ENCODE measurements at places on chromosomes 7 and 10. TPM values are rescaled to one million over a fixed set of nuclear protein-coding genes. Genes with fewer than 3 reads are reported as not detected.

Gene EGFR
- 0.79 TPM for total RNA-seq

Gene EPHB6
- 76.2 TPM for total RNA-seq

Gene ASZ1
- not detected for total RNA-seq

Gene ELN
- total RNA-seq = 0.56 TPM

Gene BRAF
- total RNA-seq = 42.2 TPM

Gene TEX47
- not detected for total RNA-seq

Gene KCNH2
- total RNA-seq = 3.0 TPM

Gene CYP3A5
- total RNA-seq = 0.22 TPM

Gene LIPJ
- total RNA-seq = not detected

Gene NKX2-3
- total RNA-seq = not detected

GRCh38 chr7:151240536-151240935 lies 8.0 kb downstream of the SMARCD3 start:
- DNase-seq = no peak

GRCh38 chr7:132029369-132030085 lies 473.1 kb upstream of the PODXL start:
- DNase-seq = no peak

DNA sequence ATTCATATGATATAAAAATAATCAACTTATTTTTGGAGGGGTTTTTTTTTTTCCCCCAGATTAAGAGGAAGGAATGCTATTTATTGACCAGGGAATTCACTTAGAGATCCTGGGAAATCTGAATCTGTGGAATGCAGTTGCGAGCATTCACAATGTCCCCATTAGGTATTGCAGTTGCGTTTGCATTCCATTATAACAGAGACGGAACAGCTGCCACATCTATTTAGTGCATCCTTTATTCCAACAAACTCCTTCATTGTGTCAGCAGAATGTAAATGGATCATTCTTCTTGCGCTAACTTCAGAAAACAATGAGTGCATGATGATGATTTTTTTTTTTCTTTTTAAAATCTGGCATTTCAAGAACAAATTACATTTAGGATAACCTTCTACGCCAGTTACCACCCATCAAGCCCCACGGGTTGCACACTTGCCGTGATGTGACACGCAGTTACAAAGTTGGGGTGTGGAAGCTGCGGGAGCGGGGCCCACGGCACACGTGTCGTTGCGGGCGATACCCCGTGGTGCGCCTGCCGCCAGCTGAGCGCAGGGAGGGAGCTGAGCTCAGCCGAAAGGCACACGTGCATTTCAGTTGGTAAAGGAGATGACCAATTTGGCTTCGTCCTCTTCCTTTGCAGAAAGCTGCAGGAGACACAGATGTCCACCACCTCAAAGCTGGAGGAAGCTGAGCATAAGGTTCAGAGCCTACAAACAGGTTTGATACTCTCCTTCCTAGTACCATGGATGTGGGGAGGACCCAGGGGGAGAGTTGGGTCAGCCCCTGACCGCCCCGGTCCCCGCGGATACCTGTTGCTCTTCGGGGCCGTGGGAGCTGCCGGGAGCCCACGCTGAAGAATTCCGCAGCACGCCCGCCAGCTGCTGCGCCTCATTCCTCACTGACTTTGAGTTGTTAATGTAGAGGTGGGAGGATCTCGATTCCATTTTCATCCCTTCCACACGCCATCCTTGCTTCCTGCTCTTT lies 175.3 kb upstream of the SH2B2 start:
- DNase-seq = no peak

DNA sequence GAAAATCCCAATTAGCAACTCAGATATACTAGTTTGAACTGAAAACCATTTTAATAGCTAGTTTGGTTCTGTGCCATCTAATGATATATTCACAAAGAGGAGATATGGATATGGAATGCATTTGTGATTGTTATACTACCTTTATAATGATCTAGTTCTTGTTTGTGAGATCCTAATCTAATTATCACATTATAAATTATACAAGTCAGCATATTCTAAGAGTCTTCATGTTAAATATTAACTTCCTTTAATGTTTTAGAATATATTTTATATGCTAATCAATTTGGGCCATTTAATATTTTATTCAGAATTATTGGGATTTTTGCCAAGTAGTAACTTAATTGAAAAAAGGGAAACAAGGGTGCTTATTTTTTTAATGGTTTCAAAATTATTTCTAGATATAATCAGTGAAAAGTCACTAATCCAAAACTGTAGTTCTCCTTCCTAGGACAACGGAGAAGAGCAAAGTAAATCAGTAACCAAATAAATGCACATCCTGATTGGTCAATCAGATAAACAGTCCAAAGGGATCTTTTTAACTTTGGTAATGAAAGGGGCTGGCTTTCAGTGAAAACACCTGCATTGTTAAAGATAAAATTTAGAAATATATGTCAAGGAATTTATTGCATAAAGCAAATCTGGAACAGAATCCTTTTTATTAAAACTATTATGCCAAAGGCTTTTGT lies 173.9 kb upstream of the MEOX2 start:
- no peak for DNase-seq

- no peak for DNase-seq
Measured at GRCh38 chr7:45402480-45403218, 171.5 kb upstream of the ADCY1 start.

GRCh38 chr7:101453617-101454016 lies 90.9 kb downstream of the COL26A1 start:
- DNase-seq = no peak

DNA sequence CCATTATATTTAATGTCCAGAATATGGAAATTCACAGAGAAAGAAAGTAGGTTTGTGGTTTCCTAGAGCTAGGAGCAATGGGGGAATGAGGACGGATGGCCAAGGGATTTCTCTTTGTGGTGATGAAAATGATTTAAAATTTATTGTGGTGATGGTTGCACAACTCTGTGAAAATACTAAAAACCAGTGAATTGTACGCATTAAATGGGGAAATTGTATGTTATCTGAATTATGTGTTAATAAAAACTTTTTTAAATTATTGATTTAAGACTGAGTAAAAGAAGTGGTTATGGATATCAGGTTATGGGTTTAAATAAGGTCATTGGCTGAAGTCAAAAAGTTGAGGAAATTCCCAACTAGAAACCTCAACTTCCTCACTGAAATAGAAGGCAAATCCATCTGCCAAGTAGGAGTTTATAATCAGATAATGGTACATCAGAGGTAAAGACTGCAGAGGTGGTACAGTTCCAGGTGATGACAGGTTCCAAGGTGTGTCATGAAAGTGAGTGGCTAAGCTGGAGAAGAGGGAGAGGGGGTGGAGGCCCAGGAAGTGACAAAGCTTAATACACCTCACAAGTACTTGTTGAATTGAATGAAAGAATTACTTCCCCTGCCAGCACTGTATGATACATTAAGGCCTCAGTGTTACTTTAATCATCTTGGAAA lies 68.9 kb upstream of the CCDC71L start:
- DNase-seq = no peak

DNA sequence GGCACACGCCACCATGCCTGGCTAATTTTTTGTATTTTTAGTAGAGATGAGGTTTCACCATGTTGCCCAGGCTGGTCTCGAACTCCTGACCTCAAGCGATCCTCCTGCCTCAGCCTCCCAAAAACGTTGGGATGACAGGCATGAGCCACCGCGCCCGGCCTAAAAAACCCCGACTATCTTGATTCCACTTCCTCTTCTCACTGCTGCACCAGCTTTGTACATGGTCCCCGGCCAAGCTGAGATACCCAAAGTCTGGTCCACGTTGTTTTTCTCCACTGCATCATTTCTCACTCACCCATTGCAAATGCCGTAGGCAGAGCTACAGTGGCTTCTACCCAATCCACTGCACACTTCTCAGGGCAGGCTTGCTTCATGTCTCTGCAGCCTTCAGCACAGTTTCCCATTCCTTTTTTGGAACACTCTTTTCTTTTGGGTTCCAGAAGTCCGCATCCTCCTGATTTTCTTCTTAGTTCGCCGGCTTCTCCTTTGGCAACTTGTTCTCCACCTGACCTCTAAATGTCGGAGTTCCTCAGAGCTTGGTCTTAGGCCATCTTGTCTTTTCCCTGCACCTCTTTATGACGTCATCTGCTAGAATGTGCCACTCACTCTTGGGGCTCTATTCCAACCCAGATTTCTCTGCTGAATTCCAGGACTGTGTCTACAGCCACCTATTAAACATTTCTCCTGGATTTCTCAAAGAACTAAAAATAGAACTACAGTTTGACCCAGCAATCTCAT lies 6.0 kb upstream of the GNB2 start:
- DNase-seq = no peak

DNA sequence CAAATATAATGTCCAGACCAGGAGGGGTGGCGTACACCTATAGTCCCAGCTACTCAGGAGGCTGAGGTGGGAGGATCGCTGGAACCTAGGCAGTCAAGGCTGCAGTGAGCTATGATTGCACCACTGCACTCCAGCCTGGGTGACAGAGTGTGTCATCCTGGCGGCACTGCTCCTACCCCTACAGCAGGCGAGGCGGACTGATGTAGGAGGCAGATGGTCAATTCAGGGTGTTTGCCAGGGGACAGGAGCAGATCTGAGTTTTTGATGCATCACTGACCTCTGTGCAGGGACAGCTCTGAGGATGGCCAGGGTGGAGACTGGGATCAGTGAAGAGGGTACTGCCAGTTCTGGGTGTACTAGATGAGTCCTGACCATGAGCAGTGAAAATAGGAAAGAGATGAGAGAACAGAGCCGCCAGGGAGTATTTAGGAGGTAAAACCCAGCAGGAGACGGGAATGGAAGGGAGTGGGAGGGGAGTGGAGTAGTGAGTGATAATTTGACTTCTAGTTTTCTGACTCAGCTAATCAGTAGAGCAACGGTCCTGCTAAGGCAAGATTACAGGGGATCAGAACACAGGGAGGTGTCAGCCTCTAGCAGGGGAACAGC lies 75.3 kb downstream of the HIP1 start:
- no peak for DNase-seq

GRCh38 chr7:134394056-134394455 lies 64.8 kb downstream of the AKR1B1 start:
- DNase-seq = no peak

DNA sequence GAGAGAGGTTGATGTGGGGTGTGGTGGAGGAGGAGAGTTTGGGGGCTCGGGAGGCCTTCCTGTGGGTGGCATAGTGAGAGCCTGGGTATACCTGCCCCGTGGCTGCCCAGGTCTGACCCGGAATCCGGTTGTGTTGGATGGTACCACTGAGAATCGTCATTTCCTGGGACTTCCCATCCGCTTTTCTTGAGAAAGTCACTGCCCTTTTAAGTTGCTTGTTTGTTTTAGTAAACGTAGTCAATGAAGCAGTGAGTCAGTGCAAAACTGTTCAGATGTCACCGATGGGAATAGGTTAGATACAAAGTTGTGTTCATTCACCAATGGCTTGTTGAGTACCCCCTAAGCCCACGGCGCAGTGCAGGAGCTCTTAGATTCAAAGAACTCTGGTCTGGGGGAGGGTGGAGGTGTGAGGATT lies 285.8 kb downstream of the CAMK1D start:
- DNase-seq = no peak

DNA sequence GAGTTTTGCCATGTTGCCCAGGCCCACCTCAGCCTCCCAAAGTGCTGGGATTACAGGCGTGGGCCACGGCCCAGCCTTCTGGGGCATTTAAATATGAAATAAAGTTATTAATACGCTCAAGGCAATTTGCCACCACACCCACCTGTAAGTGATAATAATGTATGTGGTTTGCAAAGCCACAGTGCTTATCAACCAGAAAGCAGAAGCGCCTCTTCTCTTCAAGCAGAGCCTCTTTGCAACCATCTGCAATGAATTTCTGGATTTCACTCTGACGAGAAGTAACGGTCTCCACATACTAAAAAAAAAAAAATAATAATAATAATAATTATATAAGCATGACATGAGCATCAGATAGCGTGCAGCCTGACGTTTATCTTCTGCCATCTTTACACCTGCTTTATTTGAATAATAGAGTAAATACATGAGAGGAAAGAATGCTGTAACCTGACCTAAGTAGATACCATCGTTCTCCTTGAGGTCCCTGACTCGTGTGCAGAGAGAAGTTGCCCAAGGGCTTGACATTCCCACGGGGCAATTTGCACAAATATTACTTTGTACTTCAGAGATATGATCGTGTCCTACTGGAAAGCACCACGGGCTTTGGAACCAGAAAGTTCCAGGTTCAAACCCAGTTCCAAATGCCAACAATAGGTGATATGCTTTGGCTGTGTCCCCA lies 34.0 kb downstream of the BRI3 start:
- DNase-seq = no peak

GRCh38 chr7:80393786-80394185 lies 118.1 kb downstream of the GNAT3 start:
- no peak for DNase-seq

DNA sequence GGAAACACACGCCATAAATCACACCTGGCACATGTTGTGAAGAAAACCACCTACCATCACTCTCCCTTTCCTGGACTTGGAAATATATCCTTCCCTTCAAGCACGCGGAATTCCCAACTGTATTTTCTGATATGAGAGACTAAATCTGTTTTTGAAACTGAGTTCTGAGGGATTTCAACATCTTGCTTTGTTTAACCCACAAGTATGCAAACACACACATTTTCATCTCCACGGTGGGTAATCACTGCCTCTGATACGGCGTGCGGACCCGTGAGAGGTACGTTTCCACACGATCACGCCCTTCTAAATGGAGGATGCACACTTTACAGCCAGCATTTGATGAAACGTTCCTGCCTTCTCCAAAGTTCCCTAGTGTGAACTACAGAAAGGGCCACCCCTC lies 83.4 kb downstream of the ZRANB1 start:
- DNase-seq = no peak

DNA sequence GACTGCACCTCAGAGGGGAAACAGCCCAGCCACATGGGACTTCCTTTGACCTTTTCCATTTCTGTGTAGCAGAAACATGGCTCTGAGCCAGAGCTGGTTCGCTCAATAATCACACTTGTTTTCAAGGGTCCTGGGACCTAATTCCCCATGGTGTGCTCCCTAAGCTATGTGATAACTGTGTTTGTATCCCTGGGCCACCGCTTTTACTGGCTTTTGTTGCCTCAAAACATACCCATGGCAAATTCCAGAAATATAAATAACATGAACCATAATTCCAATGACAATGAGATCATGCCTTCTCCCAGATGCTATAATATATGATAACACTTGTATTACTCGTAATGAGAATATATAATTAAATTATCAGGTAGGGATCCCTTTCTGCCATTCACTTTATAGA lies 196.4 kb downstream of the GFRA1 start:
- no peak for DNase-seq

GRCh38 chr7:101634196-101634717 lies 5.2 kb upstream of the MYL10 start:
- DNase-seq = no peak

DNA sequence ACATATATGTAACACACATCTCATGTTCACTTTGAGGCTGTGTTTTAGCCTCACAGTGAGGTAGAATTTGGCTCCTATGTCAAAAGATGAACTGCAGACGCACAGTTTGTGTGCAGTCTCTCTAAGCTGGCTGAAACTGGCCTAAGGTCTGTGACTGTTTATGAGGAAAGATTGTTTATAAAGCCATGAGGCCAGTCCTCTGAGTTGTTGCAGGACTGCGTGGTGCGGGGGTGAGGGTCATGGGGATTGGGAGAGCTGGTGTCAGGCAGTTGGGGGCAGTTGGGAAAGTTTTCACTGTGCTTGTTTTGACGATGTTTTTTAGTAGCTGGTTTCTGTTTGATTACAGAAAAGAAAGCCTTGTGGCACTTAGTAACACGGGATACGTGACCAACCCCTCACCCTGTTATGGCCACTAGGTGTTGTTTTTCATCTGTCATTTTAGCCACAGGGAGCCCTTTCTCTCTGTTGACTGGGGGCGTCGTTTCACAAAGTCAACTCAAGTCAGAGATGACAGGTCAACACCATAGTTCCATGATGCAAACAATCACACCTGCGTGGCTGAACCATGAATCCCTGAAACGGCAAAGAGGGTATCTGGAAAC lies 310.9 kb downstream of the CCDC3 start:
- DNase-seq = no peak
